ENCODE measurements at places on chromosomes 1 and 21.

GRCh38 chr1:100955322-100955721 lies 59.4 kb downstream of the SLC30A7 start:
- no peak overlapping the region for H3K4me3 ChIP-seq
- DNase-seq: no peak
- no peaks in the 10 kb centered on the region for H3K27me3 ChIP-seq
- H3K36me3 ChIP-seq: no peaks in the 10 kb centered on the region
- no peaks in the 10 kb centered on the region for H3K4me1 ChIP-seq

- H3K27ac ChIP-seq: no peak overlapping the region
- H3K4me1 ChIP-seq: no peaks in the 10 kb centered on the region
- no peak overlapping the region for H3K4me3 ChIP-seq
- peaks cover 12% of the 10 kb centered on the region for H3K36me3 ChIP-seq
Observed at GRCh38 chr1:22508329-22508728, 55.0 kb upstream of the EPHA8 start.

GRCh38 chr1:212074313-212074712 lies 38.8 kb downstream of the DTL start:
- no peak for DNase-seq
- H3K27me3 ChIP-seq: no peaks in the 10 kb centered on the region
- no peaks in the 10 kb centered on the region for H3K4me1 ChIP-seq
- no peak overlapping the region for H3K4me3 ChIP-seq
- no peak overlapping the region for H3K27ac ChIP-seq
- no peaks in the 10 kb centered on the region for H3K36me3 ChIP-seq

- H3K4me1 ChIP-seq: no peaks in the 10 kb centered on the region
- no peak for DNase-seq
- no peaks in the 10 kb centered on the region for H3K27me3 ChIP-seq
- no peaks in the 10 kb centered on the region for H3K36me3 ChIP-seq
Observed at GRCh38 chr1:200731654-200732332, 6.9 kb upstream of the CAMSAP2 start.

GRCh38 chr1:186978596-186979556 lies 150.1 kb downstream of the PLA2G4A start:
- H3K27me3 ChIP-seq: no peaks in the 10 kb centered on the region
- no peaks in the 10 kb centered on the region for H3K4me1 ChIP-seq
- no peak overlapping the region for H3K27ac ChIP-seq
- no peak for DNase-seq

DNA sequence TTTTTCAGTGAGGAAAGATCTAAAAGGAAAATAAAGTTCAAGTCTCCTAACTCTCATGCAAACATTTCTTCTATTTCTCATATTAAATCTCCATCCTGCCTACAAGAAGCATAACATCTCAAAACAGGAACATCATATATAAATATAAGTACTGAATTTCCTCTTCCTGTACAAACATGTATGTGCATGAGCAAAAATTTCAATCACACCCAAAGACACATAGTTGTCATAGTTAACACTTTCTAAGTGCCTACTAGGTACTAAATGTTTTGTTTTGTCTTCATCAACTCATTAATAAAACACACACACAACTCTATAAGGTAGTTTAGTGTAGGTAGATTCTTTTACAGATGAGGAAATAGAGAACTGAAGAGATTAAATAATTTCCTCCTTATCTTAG lies 237.1 kb upstream of the ADGRL2 start:
- H3K27me3 ChIP-seq: no peaks in the 10 kb centered on the region
- no peak overlapping the region for H3K27ac ChIP-seq
- no peaks in the 10 kb centered on the region for H3K4me1 ChIP-seq
- H3K4me3 ChIP-seq: no peak overlapping the region
- no peak for DNase-seq

DNA sequence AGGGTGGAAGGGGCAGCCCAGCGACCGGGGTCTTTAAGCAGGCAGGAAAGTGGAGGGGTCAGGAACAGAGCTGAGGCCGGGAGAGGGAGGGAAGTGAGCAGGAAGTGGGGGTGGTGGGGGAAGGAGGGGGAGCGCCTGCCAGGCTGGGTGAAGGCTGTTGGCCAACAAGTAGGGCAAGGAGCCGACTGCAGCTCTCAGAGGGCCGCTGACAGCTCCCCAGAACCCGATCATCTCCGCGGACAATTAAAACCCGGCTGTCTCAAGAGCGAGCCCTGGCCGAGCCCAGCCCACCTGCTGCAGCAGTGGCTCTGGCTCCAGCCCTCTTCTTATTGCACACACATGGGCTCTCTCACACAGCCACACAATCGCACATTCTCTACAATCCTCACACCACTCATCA lies 51.6 kb downstream of the GRIK3 start:
- H3K27ac ChIP-seq: no peak overlapping the region
- no peaks in the 10 kb centered on the region for H3K36me3 ChIP-seq
- H3K4me3 ChIP-seq: no peak overlapping the region
- H3K4me1 ChIP-seq: no peaks in the 10 kb centered on the region

GRCh38 chr1:162004441-162004950 lies 19.2 kb downstream of the OLFML2B start:
- no peak overlapping the region for H3K4me3 ChIP-seq
- H3K36me3 ChIP-seq: no peaks in the 10 kb centered on the region
- H3K4me1 ChIP-seq: no peaks in the 10 kb centered on the region
- H3K27ac ChIP-seq: peak overlapping the region; percentile 74

DNA sequence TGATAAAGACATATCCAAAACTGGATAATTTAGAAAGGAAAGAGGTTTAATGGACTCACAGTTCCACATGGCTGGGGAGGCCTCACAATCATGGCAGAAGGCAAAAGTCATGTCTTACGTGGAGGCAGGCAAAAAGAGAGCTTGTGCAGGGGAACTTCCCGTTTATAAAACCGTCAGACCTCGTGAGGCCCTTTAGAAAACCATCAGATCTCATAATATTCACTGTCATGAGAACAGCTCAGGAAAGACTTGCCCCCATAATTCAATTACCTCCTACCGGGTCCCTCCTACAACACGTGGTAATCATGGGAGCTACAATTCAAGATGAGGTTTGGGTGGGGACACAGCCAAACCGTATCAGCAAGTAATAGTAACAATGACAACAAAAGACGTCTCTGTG lies 88.2 kb upstream of the SLC25A33 start:
- no peaks in the 10 kb centered on the region for H3K27me3 ChIP-seq
- H3K27ac ChIP-seq: no peak overlapping the region
- H3K4me1 ChIP-seq: no peaks in the 10 kb centered on the region

DNA sequence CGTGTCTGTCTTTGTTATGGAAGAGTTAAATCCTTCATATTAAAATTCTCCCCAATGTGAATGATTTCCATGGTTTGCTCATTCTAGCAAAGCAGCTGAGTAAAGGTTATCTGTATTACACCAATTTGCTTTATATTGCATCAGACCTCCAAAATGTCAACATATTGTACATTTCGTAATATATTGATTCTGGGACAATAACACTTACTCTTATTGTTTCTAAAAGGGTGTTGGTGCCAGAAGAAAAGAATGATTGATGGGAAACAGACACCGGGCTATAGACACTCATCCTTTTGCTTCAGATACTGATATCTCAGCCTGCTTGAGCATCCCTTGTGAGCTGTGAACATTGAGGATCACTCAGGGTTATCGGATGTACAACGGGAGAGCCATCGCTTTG lies 7.0 kb downstream of the NTNG1 start:
- no peak for DNase-seq
- H3K4me1 ChIP-seq: no peaks in the 10 kb centered on the region
- H3K4me3 ChIP-seq: no peak overlapping the region
- H3K27ac ChIP-seq: no peak overlapping the region
- no peaks in the 10 kb centered on the region for H3K27me3 ChIP-seq
- no peaks in the 10 kb centered on the region for H3K36me3 ChIP-seq

DNA sequence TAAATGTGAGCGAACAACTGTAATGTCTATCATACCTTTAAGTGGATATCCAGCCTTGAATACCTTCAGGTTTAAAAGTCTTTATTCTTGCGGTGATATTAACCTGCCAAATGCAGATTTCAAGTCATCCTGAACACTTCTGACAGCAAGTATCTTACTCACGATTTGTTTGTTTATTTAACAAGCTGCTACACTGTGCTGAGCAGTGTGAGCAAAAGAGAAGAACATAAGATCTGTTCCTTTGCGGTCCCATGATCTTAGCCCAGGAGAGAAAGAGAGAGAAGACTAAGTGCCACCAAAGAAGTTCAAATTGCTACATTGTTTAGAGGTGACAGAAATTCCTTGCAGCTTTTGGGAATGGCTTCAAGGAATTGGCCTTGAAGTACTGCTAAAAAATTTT lies 9.5 kb upstream of the IL24 start:
- H3K4me1 ChIP-seq: no peaks in the 10 kb centered on the region
- no peak for DNase-seq
- no peak overlapping the region for H3K4me3 ChIP-seq
- no peak overlapping the region for H3K27ac ChIP-seq
- H3K36me3 ChIP-seq: no peaks in the 10 kb centered on the region

DNA sequence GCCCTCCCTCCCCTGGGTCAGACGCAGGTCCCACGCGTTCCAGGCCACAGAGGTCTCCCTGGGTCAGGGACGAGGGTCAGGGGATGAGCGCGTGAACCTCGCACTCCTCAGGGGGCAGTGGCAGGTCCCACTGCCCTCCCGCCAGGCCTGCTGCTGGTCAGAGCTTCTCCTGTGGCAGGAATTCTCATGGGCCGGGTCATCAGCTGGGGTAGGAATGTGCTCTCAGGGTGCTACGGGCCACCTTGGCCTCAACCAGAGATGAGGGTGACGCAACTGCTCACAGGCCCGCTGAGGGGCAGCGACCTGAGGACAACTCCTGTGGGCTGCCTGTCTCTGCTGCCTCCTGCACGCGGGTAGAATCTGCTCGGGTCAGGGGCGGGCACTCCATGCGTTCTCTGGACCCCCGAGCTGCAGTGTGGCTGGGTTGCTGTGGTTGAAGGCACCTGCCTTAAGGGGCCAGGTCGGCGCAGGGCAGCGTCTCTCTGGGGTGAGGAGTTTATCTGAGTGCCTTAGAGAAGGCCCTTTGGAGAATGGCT lies 128.8 kb downstream of the PRDM16 start:
- DNase-seq: no peak
- H3K4me3 ChIP-seq: no peak overlapping the region
- no peaks in the 10 kb centered on the region for H3K4me1 ChIP-seq
- H3K27me3 ChIP-seq: no peaks in the 10 kb centered on the region
- H3K36me3 ChIP-seq: no peaks in the 10 kb centered on the region
- peak overlapping the region; percentile 12 for H3K27ac ChIP-seq

- no peak overlapping the region for H3K4me3 ChIP-seq
- H3K36me3 ChIP-seq: no peaks in the 10 kb centered on the region
- DNase-seq: no peak
- H3K27me3 ChIP-seq: no peaks in the 10 kb centered on the region
Observed at GRCh38 chr1:108572182-108572581, 12.3 kb downstream of the EEIG2 start.

GRCh38 chr1:115539061-115539460 lies 102.7 kb upstream of the VANGL1 start:
- no peaks in the 10 kb centered on the region for H3K4me1 ChIP-seq
- H3K36me3 ChIP-seq: no peaks in the 10 kb centered on the region
- H3K27ac ChIP-seq: no peak overlapping the region
- no peaks in the 10 kb centered on the region for H3K27me3 ChIP-seq
- no peak for DNase-seq
- H3K4me3 ChIP-seq: no peak overlapping the region

GRCh38 chr1:56199956-56200355 lies 379.4 kb downstream of the PLPP3 start:
- no peak for DNase-seq
- no peak overlapping the region for H3K27ac ChIP-seq
- H3K4me3 ChIP-seq: no peak overlapping the region

GRCh38 chr21:17352996-17353655 lies 159.7 kb upstream of the CXADR start:
- no peak for DNase-seq
- no peaks in the 10 kb centered on the region for H3K4me1 ChIP-seq
- no peak overlapping the region for H3K4me3 ChIP-seq
- no peak overlapping the region for H3K27ac ChIP-seq

- H3K4me3 ChIP-seq: no peak overlapping the region
- no peaks in the 10 kb centered on the region for H3K4me1 ChIP-seq
- no peak overlapping the region for H3K27ac ChIP-seq
- H3K36me3 ChIP-seq: no peaks in the 10 kb centered on the region
- H3K27me3 ChIP-seq: no peaks in the 10 kb centered on the region
Observed at GRCh38 chr21:17427157-17427556, 85.7 kb upstream of the CXADR start.

- no peaks in the 10 kb centered on the region for H3K36me3 ChIP-seq
- no peaks in the 10 kb centered on the region for H3K4me1 ChIP-seq
- H3K4me3 ChIP-seq: no peak overlapping the region
- no peak overlapping the region for H3K27ac ChIP-seq
- DNase-seq: no peak
Observed at GRCh38 chr1:107976431-107976830, 11.5 kb upstream of the VAV3 start.

DNA sequence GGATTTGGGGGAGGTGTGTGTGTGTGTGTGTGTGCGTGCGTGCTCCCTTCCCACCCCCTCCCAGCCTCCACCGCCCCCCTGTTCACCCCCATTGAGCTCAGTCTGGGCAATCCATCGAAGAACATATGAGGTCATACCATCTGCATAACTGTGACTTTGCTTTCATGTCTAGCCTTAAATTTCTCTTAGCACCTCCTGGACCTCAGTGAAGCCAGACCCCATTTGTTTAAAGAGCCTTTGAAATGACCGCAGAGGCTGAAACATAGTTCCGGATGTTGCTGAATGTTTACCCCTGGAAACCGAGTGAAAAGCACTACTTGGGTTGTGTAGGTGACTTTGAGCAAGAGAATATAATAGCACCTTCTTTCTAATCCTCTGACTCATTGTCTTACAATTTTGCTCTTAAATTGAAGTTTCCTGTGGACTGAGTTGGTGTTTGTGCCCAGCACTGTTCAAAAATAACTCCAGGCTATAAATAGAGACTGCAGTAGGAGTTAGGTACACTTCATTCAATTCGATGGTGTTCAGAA lies 75.4 kb downstream of the UBE4B start:
- H3K4me1 ChIP-seq: no peaks in the 10 kb centered on the region
- H3K27me3 ChIP-seq: no peaks in the 10 kb centered on the region
- no peak overlapping the region for H3K4me3 ChIP-seq
- H3K36me3 ChIP-seq: no peaks in the 10 kb centered on the region

- H3K4me3 ChIP-seq: no peak overlapping the region
- DNase-seq: peak; percentile 80
- no peak overlapping the region for H3K27ac ChIP-seq
- H3K4me1 ChIP-seq: no peaks in the 10 kb centered on the region
Observed at GRCh38 chr1:219660666-219661463, 48.0 kb upstream of the ZC3H11B start.

- no peaks in the 10 kb centered on the region for H3K36me3 ChIP-seq
- H3K4me1 ChIP-seq: no peaks in the 10 kb centered on the region
- H3K27me3 ChIP-seq: peaks cover 47% of the 10 kb centered on the region
- H3K4me3 ChIP-seq: no peak overlapping the region
- no peak overlapping the region for H3K27ac ChIP-seq
Observed at GRCh38 chr21:45578811-45579381, 36.7 kb upstream of the SLC19A1 start.

GRCh38 chr1:193058529-193059281 lies 455 bp downstream of the UCHL5 start:
- DNase-seq: peak; percentile 19
- no peaks in the 10 kb centered on the region for H3K27me3 ChIP-seq
- peak overlapping the region; percentile 98 for H3K27ac ChIP-seq
- H3K4me3 ChIP-seq: peak overlapping the region; percentile 92
- no peaks in the 10 kb centered on the region for H3K36me3 ChIP-seq

All from breast epithelium (tissue), 4 donors.